Stimulated activated CD4-positive, alpha-beta T cell treated with anti-CD3 and anti-CD28 coated beads, Interleukin-12 subunit alpha, Interleukin-12 subunit beta, amount 100 ng/mL, for 4 hours (primary cell): ENCODE measurements at places on chromosomes 11 and 22.

- DNase-seq = no peak
Observed at GRCh38 chr11:80204021-80204420, 763.2 kb upstream of the TENM4 start.

GRCh38 chr11:29008481-29008880 is 900.3 kb downstream of the METTL15 start:
- no peak for DNase-seq

DNA sequence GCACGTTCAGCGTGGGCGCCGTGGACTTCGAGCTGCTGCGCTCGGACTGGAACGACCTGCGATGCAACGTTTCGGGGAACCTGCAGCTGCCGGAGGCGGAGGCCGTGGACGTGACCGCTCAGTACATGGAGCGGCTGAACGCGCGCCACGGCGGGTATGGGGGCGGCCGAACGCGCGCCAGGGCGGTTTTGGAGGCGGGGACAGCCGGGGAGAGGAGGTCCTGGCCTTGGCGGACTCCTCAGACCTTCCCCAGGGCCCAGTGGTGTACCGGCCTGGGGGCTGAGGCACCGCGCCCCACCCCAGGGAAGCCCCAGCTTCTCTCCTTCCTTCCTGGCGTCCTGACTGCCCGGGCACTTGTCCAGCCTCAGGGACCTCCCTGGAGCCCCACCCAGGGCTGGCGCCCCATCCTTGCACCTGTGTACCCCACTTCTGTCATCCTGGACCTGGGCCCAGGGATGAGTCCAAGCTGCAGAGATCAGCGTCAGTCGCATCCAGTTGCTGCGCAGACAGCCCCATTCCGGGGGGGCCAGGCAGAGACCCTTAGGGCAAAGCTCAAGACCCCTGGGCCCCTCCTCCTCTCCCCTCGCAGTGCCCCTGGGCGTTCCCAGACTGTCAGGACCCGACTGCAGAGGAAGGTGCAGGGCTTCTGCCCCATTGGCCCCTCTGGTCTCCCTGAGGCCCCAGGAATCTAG is 8.0 kb downstream of the B4GALNT4 start:
- no peak for DNase-seq

DNA sequence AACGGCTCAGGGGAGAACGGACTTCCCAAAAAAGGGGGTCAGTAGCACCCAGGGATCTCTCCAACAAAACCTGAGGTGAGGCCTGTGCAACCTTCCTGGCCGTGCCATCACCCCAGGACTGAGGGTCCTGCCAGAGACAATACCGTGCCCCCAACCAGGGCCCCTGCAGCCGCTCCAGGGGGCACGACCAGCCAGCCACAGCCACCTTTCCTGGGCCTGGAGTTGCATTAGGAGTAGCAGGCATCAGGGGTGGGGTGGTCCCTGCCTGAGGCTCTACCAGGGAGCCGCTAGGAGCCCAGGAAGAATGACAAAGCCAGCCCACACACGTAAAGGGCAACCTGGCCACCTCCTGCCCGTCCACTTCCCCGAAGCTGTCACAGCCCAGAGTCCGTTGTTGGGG is 137.8 kb downstream of the BRD1 start:
- no peak for DNase-seq

GRCh38 chr22:48444320-48445112 is 1383.2 kb downstream of the BRD1 start:
- no peak for DNase-seq
